ENCODE measurements at places on chromosomes 13 and 19. TPM values are rescaled to one million over a fixed set of nuclear protein-coding genes. Genes with fewer than 3 reads are reported as not detected.

DNA sequence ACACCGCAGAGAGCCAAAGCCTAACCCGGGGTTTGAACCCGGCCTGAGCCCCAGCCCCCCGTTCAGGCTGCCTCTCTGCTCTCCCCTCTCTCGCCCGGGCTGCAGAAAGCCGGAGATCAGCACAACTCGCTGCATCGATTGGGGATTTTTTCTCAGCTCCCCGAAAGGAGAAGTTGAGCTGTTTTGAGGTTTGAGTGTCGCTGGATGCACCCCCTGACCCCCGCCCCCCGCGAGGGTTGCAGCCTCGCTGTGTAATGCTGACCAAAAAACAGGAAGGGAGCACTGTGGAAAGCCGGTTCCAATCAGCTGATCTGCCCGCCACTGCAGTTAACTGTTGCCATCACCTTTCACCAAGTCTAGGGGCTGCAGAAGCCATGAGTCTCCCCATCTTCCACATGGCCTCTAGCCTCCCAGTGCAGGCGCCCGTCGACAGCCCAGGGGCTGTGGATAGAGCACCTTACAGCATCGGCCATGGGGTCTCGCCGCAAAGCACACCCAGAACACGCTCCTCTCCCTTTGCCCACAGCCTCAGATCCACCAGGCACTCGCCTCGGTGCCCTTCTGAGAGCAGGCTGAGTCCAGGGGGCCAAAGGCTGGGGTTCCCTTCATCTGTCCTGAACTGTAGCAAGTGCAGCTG is 34.5 kb downstream of the MYO9B start:
- DNase-seq, result no peak

Gene MRPS12
- 19.0 TPM for total RNA-seq

DNA sequence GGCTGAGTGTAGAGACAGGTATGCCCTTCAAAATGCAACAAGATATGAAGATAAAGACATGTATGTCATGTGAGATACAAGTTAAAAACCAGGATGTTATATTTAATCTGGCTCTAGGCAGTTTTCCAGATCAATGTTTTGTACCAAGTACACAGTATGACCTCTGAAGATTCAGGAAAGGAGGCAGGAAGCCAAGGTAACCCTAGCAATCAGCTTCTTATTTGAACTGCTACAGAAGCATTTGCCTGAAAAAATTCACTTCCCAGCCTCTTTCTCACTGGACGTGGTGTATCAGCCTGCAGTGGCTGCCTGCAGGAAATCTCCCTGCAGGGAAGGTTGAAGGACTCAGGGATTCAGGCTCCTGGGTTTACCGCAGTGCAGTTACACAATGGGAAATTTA is 24.1 kb downstream of the OLFM4 start:
- no peak for DNase-seq

- no peak for DNase-seq
These were observed 66.2 kb upstream of the SOX21 start for GRCh38 chr13:94778585-94778984.

Gene NLRP9
- not detected for total RNA-seq

DNA sequence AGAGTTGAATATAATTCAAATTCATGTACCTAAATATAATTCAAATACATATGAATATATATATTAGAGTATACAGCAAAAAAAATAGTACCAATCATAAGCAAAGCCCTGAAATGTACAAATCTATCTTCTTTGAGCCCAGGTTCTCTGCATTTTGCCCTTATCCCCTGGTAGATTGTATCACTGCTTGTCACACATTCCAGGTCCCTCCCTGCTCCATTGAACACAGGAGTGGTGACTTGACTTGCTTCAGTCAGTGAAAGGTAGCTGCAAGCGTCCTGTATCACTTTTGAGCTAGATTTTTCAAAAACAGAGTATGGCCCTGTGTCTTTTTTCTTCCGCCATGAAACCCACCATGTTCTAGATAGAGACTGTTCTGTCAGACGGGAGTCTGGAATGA is 369.4 kb downstream of the LIG4 start:
- DNase-seq, result no peak

DNA sequence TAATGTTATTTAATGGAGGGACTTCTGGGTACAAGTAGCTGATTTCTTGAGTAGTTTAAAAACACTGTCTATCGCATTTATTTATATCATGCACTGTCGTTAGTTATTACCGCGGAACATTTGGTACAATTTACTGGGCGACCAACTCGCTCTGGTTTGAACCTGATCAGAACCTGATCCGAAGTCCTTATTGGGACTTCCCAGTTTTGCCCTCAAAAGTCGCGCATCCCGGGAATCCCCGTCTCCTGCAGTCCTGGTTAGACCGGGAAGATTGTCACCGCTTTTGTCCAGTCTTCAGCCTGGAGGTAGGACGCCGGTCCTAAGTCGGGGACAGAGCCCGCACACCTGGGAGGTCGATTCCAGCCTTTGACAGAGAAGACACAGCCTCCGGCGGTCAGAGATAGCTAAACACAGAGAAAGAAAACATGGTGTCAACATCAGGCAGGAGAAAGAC is 694 bp downstream of the CLN5 start:
- peak; percentile 71 for DNase-seq

Gene PLIN3
- 52.4 TPM for total RNA-seq

Gene ZIK1
- 3.0 TPM for total RNA-seq

- DNase-seq, result no peak
These were observed 18.3 kb upstream of the TEX29 start for GRCh38 chr13:111302045-111302726.

GRCh38 chr13:73090823-73091187 is 32.0 kb downstream of the KLF5 start:
- DNase-seq, result no peak

Gene MRPL4
- 85.0 TPM for total RNA-seq

DNA sequence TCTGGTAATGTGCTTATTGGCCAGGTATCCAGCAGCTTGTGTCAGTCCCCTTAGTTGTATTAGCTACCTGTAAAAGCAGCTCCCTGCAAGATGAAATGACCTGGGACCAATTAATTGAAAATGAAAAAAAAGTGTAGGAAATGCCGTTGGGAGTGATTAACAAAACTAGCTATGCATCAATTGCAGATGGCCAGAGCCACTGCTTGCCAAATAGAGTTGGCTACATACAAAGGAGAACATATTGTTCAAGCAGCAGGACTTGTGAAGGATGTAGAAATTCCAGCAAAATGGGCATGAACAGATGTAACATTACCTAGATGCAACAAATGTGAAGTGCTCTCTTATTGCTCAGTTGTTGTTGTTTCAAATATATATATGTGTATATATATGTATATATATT is 300.5 kb downstream of the PCDH17 start:
- no peak for DNase-seq

- no peak for DNase-seq
These were observed 1.2 kb downstream of the EEF1AKMT1 start for GRCh38 chr13:20772401-20773131.

Gene POU2F2
- 0.55 TPM for total RNA-seq

GRCh38 chr13:99756281-99756680 is 215.3 kb downstream of the ZIC5 start:
- DNase-seq, result no peak

Gene CCDC8
- total RNA-seq, result 2.0 TPM

All from suprapubic skin (tissue), 4 donors.